Activated T-cell treated with anti-CD3 and anti-CD28 coated beads for 4 hours (primary cell): ENCODE measurements at places on chromosomes 1 and 21.

GRCh38 chr1:115506518-115506917 lies 135.3 kb upstream of the VANGL1 start:
- DNase-seq = no peak

DNA sequence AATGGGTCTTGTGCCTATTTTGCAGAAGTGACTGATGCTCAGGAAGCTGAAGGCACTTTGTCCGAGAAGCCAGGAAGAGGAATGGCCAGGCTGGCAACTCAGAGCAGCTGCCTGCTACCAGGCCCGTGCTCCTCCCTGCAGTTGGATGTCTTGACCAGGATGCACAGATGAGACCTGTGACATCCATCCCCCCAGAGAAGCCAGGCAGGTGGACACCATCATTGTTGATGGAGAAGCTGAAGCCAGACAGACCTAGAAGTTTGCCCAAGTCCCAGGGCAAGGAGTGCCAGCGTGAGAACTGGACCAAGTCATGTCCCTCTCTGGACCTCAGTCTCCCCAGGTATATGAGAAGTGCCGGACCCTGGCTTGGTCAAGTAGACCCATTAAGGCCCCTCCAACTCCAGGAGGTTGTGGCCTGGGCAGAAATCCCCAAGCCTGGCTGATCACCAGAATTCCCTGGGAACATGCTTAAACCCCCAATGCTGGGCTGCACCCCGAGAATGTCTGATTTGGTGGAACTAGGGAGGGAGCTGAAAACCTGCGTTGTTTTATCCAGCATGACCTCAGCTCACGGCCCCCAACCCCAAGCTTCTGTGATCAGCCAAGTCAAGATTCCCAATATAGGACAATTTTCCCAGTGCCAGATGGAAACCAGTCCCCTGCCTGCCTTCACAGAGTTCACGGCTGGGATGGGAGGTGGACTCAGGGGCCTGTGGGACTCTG lies 82.4 kb downstream of the CAMK2N1 start:
- no peak for DNase-seq

DNA sequence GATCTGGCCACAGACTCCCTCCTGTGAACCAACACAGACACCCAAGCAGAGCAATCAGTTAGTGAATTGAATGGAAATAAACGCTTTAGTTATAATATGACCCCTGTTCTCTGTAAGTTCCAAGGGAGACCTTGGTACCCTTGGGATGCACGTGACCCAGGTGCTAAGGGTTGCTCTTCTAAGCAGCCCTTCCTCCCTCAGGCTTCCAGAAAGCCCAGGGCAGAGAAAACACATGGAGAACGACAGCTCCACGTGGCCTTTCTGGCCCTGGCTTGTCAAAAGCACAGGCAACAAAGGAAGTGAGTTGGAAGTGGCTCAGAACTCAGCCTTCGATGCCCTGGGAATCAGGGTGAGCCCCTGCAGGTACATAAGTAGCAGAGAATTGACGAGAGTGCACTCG lies 57.4 kb downstream of the LACTBL1 start:
- DNase-seq = no peak

- DNase-seq = no peak
These were observed 9.1 kb downstream of the PTGFRN start for GRCh38 chr1:116918714-116919357.

- no peak for DNase-seq
These were observed 8.0 kb downstream of the TNFRSF14 start for GRCh38 chr1:2564006-2564814.

DNA sequence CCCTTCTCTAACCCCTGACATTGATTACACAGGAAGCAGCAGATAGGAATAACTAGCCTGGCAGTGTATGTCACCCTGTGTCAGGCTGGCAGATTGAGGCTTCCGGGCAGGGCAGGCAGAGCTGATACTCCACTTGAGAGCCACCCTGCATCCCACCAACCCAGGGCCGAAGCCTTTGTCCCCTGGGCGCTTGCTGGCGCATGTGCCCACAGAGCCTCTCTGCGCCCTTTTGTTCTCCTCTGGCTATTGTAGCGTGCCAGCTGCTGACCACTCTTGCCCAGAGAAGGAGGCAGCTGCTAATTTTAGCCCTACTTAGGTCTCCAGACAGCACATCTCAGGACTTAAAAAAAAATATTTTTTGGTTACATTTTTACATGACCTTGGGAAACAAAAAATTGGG lies 304.9 kb downstream of the HHAT start:
- DNase-seq = no peak

DNA sequence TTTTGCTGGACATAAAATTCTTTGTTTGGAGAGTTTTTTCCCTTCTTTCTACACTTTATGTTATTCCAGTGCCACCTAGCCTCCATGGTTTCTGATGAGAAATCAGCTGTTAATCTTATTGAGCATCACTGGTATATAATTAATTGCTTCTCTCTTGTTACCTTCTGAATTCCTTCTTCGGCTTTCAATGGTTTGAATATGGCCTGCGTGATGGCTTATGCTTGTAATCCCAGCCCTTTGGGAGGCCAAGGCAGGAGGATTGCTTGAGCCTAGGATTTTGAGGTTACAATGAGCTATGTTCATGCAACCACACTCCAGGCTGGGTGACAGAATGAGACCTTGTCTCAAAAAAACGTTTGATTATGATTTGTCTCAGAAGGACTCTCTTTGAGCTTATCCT lies 13.0 kb upstream of the CNIH4 start:
- DNase-seq = no peak
